ENCODE measurements at places on chromosomes 5 and 9.

- no peak for DNase-seq
Observed at GRCh38 chr5:115433918-115434317, 110.7 kb downstream of the FEM1C start.

GRCh38 chr9:32663741-32664140 lies 28.3 kb upstream of the TAF1L start:
- DNase-seq = no peak

DNA sequence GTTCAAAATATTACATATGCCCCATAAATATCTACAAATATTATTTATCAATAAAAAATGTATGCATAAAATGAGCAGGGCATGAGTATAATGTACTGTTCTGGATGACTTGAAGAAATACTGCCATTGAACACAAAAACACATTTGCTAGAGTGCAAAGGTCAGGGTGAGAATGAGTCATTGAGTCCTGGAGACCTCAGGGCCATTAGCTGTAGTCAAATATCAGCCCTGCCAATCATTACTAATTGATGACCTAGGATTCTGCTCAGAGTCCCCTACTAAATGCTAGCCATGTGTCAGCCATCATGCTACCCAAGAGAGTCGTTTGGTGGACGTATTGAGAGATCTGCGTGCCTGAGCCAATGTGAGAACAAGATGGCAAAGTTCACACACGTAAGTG lies 80.3 kb upstream of the FAM169A start:
- no peak for DNase-seq

- no peak for DNase-seq
Observed at GRCh38 chr5:137754961-137755762, 999 bp upstream of the HNRNPA0 start.
